ENCODE measurements at places on chromosomes 12 and 14. TPM values are rescaled to one million over a fixed set of nuclear protein-coding genes. Genes with fewer than 3 reads are reported as not detected.
A peak's percentile ranks its signal among the peaks of the same experiment; 100 is the strongest.

PNP gene
- 34.8 TPM for total RNA-seq

DNA sequence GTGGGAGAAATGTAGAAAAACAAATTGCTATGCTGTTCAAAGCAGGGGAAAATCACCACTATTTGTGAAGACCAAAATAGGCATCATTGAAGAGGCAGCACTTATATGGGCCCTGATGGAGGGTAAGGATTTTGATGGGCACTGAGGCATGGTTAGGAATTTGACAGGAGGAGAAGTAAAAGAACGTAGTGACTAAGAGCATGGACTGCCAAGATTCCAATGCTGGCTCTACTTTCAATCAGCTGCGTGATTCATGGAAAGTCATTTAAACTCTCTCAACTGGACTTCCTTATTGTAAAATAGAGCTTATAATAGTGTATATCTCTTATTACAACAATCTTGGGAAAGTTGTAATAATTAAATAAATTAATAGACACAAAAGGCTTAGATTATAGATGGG is 267.7 kb upstream of the G2E3 start:
- peaks cover 2% of the 10 kb centered on the region for H3K27me3 ChIP-seq
- H3K27ac ChIP-seq, result no peak overlapping the region
- no peak overlapping the region for H3K4me3 ChIP-seq
- H3K4me1 ChIP-seq, result no peaks in the 10 kb centered on the region

GRCh38 chr14:28057359-28058296 is 709.0 kb upstream of the FOXG1 start:
- no peak overlapping the region for H3K27ac ChIP-seq
- no peak for DNase-seq

- H3K36me3 ChIP-seq, result peaks cover 11% of the 10 kb centered on the region
- H3K4me1 ChIP-seq, result no peaks in the 10 kb centered on the region
- H3K4me3 ChIP-seq, result no peak overlapping the region
- H3K27me3 ChIP-seq, result peaks cover 3% of the 10 kb centered on the region
- no peak for DNase-seq
- H3K27ac ChIP-seq, result no peak overlapping the region
These were observed 93.4 kb downstream of the GPATCH2L start for GRCh38 chr14:76245097-76245496.

- peak overlapping the region; percentile 94 for H3K4me3 ChIP-seq
- no peak for DNase-seq
- peak overlapping the region; percentile 90 for H3K27ac ChIP-seq
- H3K36me3 ChIP-seq, result peaks cover 5% of the 10 kb centered on the region
- H3K27me3 ChIP-seq, result peaks cover 5% of the 10 kb centered on the region
These were observed 753 bp upstream of the ATP5MC2 start for GRCh38 chr12:53676656-53677015.

NUDT4 gene
- total RNA-seq, result 69.0 TPM

- H3K4me1 ChIP-seq, result peaks cover 53% of the 10 kb centered on the region
- H3K27ac ChIP-seq, result no peak overlapping the region
- H3K4me3 ChIP-seq, result no peak overlapping the region
- H3K36me3 ChIP-seq, result peaks cover 7% of the 10 kb centered on the region
- no peaks in the 10 kb centered on the region for H3K27me3 ChIP-seq
These were observed 32.8 kb downstream of the YEATS4 start for GRCh38 chr12:69392179-69392928.

DNA sequence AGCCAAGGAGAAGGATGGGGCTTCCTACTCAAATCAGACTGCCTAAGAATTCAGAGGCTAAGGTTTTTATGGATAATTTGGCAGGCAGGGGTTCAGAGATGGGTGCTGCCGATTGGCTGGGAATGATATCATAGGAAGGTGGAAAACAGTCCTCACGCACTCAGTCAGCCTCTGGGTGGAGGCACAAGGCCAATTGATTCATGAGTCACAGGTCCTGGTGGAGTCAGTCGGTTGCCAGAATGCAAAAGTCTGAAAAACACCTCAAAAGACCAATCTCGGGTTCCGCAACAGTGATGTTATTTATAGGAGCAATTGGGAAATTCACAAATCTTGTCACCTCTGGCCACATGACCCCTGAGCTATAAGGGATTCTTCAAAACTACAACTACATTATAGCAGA is 105.5 kb downstream of the GXYLT1 start:
- no peak overlapping the region for H3K27ac ChIP-seq
- no peaks in the 10 kb centered on the region for H3K4me1 ChIP-seq
- DNase-seq, result no peak
- no peak overlapping the region for H3K4me3 ChIP-seq

DNA sequence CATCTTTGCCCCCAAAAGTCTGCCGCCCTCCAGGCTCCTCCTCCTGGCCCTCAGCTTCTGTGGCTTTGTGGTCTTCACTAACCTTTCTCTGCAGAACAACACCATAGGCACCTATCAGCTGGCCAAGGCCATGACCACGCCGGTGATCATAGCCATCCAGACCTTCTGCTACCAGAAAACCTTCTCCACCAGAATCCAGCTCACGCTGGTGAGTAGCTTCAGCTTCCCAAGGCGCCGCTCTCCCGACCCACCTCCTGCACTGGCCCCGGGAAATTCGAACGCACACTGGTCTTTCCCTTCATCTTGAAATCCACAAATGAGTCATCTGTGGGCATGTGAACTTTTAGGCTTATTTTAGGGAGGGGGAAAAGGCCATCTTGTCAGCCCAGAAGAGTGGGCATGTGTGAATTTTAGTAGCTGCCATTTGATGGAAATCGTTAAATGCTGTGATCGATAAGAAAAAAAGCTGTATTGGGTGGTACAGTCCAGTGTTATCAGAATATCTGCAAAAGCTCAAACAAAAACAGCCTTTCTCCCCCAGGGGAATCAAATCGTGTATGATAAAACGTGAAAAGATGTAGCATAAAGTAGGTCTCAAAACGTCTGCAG is 700 bp downstream of the SLC35E3 start:
- DNase-seq, result no peak
- H3K36me3 ChIP-seq, result no peaks in the 10 kb centered on the region
- H3K4me1 ChIP-seq, result peaks cover 45% of the 10 kb centered on the region
- no peaks in the 10 kb centered on the region for H3K27me3 ChIP-seq

DNA sequence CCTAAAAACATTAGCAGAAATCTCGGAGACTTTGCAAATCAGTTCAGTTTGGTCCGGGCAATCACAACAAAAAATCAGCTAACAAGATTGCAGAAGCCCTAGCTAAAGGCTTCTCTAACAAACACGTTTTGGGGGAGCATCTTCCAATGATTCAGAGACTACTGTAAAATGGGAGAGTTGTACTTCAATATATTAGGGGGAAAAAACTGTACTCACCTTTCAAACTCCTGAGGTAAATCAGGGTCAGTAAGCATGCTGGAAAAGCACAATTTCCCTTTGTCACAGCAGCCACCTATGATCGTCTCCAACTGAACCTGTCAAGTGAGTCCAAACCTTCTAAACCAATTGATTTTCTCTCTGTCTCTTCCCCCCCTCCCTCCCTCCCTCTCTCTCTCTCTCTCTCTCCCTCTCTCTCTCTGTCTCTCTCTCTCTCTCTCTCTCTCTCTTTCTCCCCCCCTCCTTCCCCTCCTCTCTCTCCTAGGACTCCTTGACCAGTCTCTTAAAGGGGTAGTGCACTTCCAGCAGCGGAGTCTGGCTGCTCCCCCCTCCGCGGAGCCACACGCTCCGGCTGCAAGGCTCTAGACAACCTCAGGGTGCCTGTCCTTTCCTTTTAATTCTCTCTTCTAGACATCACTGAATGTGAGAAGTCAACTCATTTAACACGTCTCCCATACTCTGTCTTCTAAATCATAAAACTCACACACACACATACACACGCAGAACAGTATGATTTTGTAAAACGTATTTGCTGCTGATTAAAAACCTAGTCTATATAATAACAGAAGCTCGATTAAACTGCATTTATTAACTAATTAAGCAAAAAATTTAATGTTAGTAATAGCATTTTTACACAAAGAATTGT is at the start of gene SOX5:
Gene SOX5 (minus strand): TSS at position 323 of the 862 bp plus-strand sequence. CDS start 69 bp downstream, at position 254.
- H3K36me3 ChIP-seq, result no peaks in the 10 kb centered on the region
- H3K27me3 ChIP-seq, result no peaks in the 10 kb centered on the region
- no peaks in the 10 kb centered on the region for H3K4me1 ChIP-seq
- no peak within 1 kb of the TSS for H3K4me3 ChIP-seq

DNA sequence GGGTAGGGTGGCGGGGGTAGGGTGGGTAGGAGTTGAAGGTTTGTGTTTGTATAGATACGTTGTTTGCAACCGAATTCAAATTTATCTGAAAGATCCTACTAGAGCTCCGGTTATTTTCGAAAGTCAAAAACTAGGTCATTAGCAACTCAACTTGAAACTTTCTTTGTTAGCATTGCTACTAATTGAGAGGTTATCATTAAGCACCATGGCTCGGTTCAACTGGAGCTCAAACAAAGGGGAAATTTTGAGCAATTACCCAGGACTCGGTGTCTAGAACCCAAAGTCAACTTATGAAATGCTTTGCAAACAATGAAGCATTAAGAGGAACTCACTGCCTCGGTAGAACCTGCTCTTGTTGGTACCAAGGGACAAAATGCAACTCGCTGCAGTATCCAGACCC is 207.7 kb downstream of the BCAT1 start:
- H3K4me1 ChIP-seq, result peaks cover 45% of the 10 kb centered on the region
- H3K27ac ChIP-seq, result no peak overlapping the region
- H3K27me3 ChIP-seq, result no peaks in the 10 kb centered on the region
- no peak for DNase-seq
- H3K36me3 ChIP-seq, result no peaks in the 10 kb centered on the region

DNA sequence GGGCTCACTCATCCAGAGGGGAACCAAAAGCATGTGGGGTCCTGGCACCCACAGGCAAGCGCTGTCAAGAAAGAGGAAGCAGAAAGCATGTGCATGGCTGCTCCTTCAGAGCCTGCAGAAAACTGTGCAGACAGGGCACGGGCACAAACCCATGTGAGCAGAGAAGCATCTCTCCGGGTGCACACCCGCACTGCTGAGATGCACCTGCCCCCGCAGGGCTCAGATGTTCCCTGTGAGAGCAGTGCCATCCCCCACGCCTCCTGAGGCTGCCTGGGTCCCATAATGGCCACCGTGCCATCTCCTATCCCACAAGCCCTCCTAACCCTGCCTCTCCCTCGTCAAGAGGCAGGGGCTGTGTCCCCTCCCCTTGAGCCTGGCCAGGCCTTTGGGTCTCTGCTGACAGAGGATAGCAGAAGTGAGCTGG is 32.3 kb upstream of the INF2 start:
- H3K27ac ChIP-seq, result peak overlapping the region; percentile 57
- DNase-seq, result peak; percentile 80
- no peak overlapping the region for H3K4me3 ChIP-seq

PPP1R3E gene
- total RNA-seq, result 20.7 TPM

DNA sequence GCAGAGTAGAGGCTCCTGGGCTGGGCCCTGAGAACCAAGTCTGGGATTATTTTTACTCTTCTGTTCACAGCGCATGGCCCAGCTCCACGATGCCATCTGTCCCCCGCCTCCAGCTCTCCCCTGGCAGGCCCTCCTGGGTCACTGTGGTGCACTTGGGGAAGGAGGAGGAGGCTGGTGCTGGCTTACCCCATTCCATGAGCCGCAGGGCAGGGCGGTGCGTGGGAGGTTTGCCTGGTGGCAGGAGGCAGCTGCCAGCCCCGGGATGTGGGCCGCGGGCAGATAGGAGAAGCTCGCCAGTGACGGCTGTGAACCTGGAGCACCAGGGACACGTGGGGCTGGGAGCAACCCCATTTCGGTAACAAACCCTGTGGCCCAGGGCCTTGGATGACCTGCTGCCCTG is 23.2 kb downstream of the TEAD4 start:
- H3K36me3 ChIP-seq, result peaks cover 12% of the 10 kb centered on the region
- DNase-seq, result no peak
- peaks cover 8% of the 10 kb centered on the region for H3K4me1 ChIP-seq
- no peak overlapping the region for H3K27ac ChIP-seq
- H3K4me3 ChIP-seq, result no peak overlapping the region

GRCh38 chr12:40078266-40078665 is 27.6 kb downstream of the SLC2A13 start:
- peaks cover 5% of the 10 kb centered on the region for H3K36me3 ChIP-seq
- no peaks in the 10 kb centered on the region for H3K27me3 ChIP-seq
- H3K4me3 ChIP-seq, result no peak overlapping the region
- no peak for DNase-seq
- H3K27ac ChIP-seq, result no peak overlapping the region

DNA sequence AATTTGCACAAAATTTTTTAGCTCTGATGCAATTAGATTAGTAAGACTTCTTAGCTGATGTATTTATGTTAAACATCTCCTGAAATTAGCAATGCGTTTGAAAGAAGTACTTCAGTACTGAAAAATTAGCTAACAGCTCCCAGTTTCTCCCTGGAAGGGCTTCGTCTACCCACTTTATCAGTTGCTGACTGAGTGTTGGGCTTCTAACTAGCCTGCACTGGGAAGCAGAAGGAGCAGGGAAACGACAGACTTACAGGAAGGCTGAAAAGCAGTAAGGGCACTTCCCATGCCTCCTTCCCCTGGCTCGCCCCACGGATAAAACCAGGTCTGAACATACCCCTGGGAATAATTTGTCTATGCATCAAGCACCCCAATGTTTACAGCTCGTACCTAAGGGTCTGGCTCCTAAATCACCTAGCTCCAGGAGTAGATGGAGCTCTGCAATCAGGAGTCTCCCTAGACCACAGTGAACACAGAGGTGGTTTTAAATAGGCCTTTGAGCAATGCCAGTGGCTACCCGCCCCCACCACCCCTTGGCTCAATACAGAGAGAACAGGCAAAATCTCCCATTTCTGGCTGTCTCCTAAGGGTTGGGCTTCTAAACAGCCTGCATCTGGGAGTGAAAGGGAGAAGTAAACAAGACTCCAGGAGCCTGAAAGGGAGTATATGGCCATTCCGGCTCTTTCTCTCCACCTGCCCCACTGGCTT is 23.7 kb downstream of the A2M start:
- no peak for DNase-seq
- peaks cover 2% of the 10 kb centered on the region for H3K36me3 ChIP-seq
- H3K4me1 ChIP-seq, result no peaks in the 10 kb centered on the region
- H3K27ac ChIP-seq, result no peak overlapping the region
- no peaks in the 10 kb centered on the region for H3K27me3 ChIP-seq

TAS2R42 gene
- not detected for total RNA-seq

DNA sequence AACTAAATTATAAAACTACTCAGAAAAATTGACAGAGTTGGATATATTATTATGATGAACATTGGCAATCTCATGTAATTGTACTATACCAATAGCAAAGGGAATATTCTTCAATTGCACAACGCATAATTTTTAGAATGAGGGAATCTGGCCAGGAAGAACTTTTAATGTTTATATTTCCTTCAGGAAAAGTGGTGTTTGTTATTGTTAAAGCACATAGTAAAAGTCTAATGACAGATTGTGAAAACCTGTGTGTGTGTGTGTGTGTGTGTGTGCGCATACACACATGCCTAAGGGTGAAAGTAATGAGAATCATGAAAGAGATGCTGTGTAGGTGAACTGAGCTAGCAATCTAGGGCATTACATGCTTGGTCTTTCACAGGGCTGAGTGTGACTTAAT is 877.7 kb downstream of the SLC6A15 start:
- no peaks in the 10 kb centered on the region for H3K4me1 ChIP-seq
- no peaks in the 10 kb centered on the region for H3K36me3 ChIP-seq
- no peak overlapping the region for H3K4me3 ChIP-seq
- no peak for DNase-seq
